CD4-positive, alpha-beta T cell (primary cell): ENCODE measurements at places on chromosomes 13 and 19.

GRCh38 chr13:99218969-99219368 is 18.3 kb downstream of the UBAC2 start:
- peak; percentile 41 for DNase-seq

DNA sequence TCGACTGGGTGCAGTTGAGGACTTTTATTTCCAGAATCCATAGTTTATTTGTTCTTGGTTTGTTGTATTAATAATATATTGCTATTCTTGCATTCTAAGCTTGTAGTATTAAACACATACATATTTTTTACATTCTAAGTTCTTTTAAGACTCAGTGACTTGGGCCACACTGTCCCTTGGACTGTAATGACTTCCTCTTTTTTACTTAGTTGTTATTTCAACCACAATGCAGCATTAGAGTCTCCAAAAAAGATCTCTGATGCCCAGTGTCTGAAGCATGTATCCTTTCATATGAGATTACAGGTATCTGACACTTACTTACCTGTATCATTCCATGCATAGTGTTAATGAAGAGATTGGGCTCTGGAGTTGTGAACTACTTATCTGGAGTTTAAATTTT is 864.9 kb upstream of the PCDH20 start:
- no peak for DNase-seq

GRCh38 chr13:72293206-72293605 is 426.2 kb upstream of the DACH1 start:
- DNase-seq, result no peak

GRCh38 chr19:41863209-41863931 is 3.3 kb downstream of the RPS19 start:
- no peak for DNase-seq

- DNase-seq, result no peak
Measured at GRCh38 chr19:56113074-56113632, 7.9 kb downstream of the ZNF787 start.

- DNase-seq, result no peak
Measured at GRCh38 chr13:108034909-108035410, 180.4 kb downstream of the LIG4 start.
